ENCODE measurements at places on chromosomes 2 and 18. TPM values are rescaled to one million over a fixed set of nuclear protein-coding genes. Genes with fewer than 3 reads are reported as not detected.
A peak's percentile ranks its signal among the peaks of the same experiment; 100 is the strongest.

- no peaks in the 10 kb centered on the region for H3K36me3 ChIP-seq
- peaks cover 9% of the 10 kb centered on the region for H3K4me1 ChIP-seq
- H3K27ac ChIP-seq, result no peak overlapping the region
- no peak overlapping the region for H3K4me3 ChIP-seq
- H3K27me3 ChIP-seq, result peaks cover 11% of the 10 kb centered on the region
These were observed 72.1 kb downstream of the KLHL29 start for GRCh38 chr2:23456881-23457760.

GRCh38 chr2:111251711-111252110 is 131.0 kb downstream of the BCL2L11 start:
- H3K4me1 ChIP-seq, result no peaks in the 10 kb centered on the region
- DNase-seq, result no peak
- H3K27ac ChIP-seq, result no peak overlapping the region
- no peaks in the 10 kb centered on the region for H3K27me3 ChIP-seq

Gene COL3A1
- total RNA-seq, result not detected

- H3K4me1 ChIP-seq, result no peaks in the 10 kb centered on the region
- no peak for DNase-seq
- no peak overlapping the region for H3K27ac ChIP-seq
- H3K36me3 ChIP-seq, result no peaks in the 10 kb centered on the region
- H3K4me3 ChIP-seq, result no peak overlapping the region
These were observed 38.3 kb upstream of the SMAD2 start for GRCh38 chr18:47968721-47969120.

Gene ZDBF2
- 8.4 TPM for total RNA-seq

GRCh38 chr2:235820571-235820970 is 326.7 kb downstream of the AGAP1 start:
- H3K27ac ChIP-seq, result no peak overlapping the region
- H3K36me3 ChIP-seq, result no peaks in the 10 kb centered on the region
- H3K4me1 ChIP-seq, result no peaks in the 10 kb centered on the region

DNA sequence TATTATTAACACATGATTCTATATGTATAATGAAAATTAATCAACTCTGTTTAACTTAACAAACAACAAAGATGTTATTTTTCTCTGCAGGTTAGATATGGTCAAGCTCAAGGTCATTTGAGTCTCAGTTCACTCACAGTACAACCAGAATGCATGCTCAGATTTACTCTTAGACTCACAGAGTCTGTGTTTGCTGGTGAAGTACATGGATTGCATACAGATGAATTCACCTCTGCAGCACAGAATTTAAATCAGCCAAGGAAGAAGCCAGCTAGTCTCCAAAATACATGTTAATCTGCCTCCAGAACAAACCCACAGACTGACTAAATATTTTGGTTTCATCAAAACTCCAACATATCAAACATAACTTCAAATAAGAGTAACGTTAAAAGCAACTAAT is 424.5 kb downstream of the RAD51AP2 start:
- no peaks in the 10 kb centered on the region for H3K4me1 ChIP-seq
- no peaks in the 10 kb centered on the region for H3K36me3 ChIP-seq
- no peaks in the 10 kb centered on the region for H3K27me3 ChIP-seq
- no peak for DNase-seq
- no peak overlapping the region for H3K27ac ChIP-seq
- H3K4me3 ChIP-seq, result no peak overlapping the region

- H3K27me3 ChIP-seq, result no peaks in the 10 kb centered on the region
- no peak for DNase-seq
- H3K4me3 ChIP-seq, result no peak overlapping the region
- H3K36me3 ChIP-seq, result no peaks in the 10 kb centered on the region
These were observed 15.3 kb upstream of the PTPN4 start for GRCh38 chr2:119744335-119744939.

Gene ACTG2
- total RNA-seq, result not detected

GRCh38 chr18:59929621-59930295 is 30.0 kb downstream of the PMAIP1 start:
- no peak overlapping the region for H3K27ac ChIP-seq
- no peaks in the 10 kb centered on the region for H3K36me3 ChIP-seq
- H3K4me1 ChIP-seq, result no peaks in the 10 kb centered on the region
- H3K27me3 ChIP-seq, result no peaks in the 10 kb centered on the region
- H3K4me3 ChIP-seq, result no peak overlapping the region

Gene KCTD1
- total RNA-seq, result 3.8 TPM

- H3K36me3 ChIP-seq, result peaks cover 44% of the 10 kb centered on the region
- H3K4me1 ChIP-seq, result peaks cover 8% of the 10 kb centered on the region
- no peaks in the 10 kb centered on the region for H3K27me3 ChIP-seq
- no peak overlapping the region for H3K27ac ChIP-seq
- no peak overlapping the region for H3K4me3 ChIP-seq
These were observed 113.6 kb downstream of the RNF144A start for GRCh38 chr2:7030810-7031209.

GRCh38 chr2:144464730-144465129 is 55.2 kb downstream of the ZEB2 start:
- H3K4me3 ChIP-seq, result no peak overlapping the region
- H3K4me1 ChIP-seq, result peaks cover 13% of the 10 kb centered on the region
- H3K27ac ChIP-seq, result no peak overlapping the region
- H3K27me3 ChIP-seq, result no peaks in the 10 kb centered on the region
- H3K36me3 ChIP-seq, result peaks cover 7% of the 10 kb centered on the region
- DNase-seq, result no peak

- peaks cover 87% of the 10 kb centered on the region for H3K4me1 ChIP-seq
- DNase-seq, result peak; percentile 72
- H3K4me3 ChIP-seq, result peak overlapping the region; percentile 69
- H3K27ac ChIP-seq, result peak overlapping the region; percentile 71
- peaks cover 24% of the 10 kb centered on the region for H3K36me3 ChIP-seq
- no peaks in the 10 kb centered on the region for H3K27me3 ChIP-seq
These were observed 4.9 kb downstream of the ZAP70 start for GRCh38 chr2:97718051-97718882.

GRCh38 chr2:190765386-190766173 is 115.0 kb upstream of the GLS start:
- DNase-seq, result no peak
- H3K36me3 ChIP-seq, result no peaks in the 10 kb centered on the region
- no peak overlapping the region for H3K27ac ChIP-seq
- H3K4me3 ChIP-seq, result no peak overlapping the region

Gene CFAP221
- total RNA-seq, result not detected

Gene SLC25A52
- total RNA-seq, result 1.1 TPM

Gene RBM45
- 10.9 TPM for total RNA-seq

- no peaks in the 10 kb centered on the region for H3K27me3 ChIP-seq
- no peak overlapping the region for H3K27ac ChIP-seq
- DNase-seq, result peak; percentile 83
These were observed 1.2 kb downstream of the ANKMY1 start for GRCh38 chr2:240556553-240557100.

DNA sequence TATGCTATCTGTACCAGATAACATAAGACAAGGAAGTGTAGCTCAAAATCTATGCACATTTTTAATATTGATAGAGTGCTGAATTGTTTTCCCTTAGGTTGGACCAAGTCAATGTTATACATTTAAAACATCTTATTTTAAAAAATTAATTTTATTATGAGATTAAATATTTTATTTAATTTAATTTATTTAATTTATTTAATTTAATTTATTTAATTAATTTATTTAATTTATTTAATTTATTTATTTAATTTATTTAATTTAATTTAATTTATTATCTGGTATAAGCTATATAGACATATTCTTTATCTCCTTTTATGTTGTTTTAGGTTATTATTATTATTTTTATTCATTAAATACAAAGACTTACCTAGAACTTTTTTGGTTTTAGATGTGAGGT is 551.7 kb upstream of the LRRTM1 start:
- H3K36me3 ChIP-seq, result no peaks in the 10 kb centered on the region
- H3K27ac ChIP-seq, result no peak overlapping the region
- H3K4me1 ChIP-seq, result no peaks in the 10 kb centered on the region

GRCh38 chr2:36059691-36060090 is 295.9 kb upstream of the CRIM1 start:
- no peaks in the 10 kb centered on the region for H3K27me3 ChIP-seq
- no peak overlapping the region for H3K27ac ChIP-seq
- DNase-seq, result no peak
- no peaks in the 10 kb centered on the region for H3K36me3 ChIP-seq
- H3K4me3 ChIP-seq, result no peak overlapping the region

Gene THAP4
- 19.8 TPM for total RNA-seq

DNA sequence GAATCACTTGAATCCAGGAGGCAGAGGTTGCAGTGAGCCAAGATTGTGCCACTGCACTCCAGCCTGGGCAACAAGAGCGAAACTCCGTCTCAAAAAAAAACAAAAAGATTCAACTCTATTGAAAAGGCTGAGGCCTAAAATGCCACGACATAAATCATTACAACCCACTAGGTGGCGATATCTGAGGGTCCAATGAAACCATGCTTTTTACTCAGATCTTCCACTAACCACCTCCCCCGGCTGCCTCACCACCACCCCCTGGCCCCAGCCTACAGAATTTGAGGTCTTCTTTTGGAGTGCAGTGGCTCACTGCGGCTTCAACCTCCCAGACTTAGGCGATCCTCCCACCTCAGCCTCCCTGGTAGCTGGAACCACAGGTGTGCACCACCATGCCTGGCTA is 57.5 kb downstream of the AP1S3 start:
- H3K36me3 ChIP-seq, result peaks cover 7% of the 10 kb centered on the region
- H3K27me3 ChIP-seq, result no peaks in the 10 kb centered on the region
- H3K4me3 ChIP-seq, result no peak overlapping the region

DNA sequence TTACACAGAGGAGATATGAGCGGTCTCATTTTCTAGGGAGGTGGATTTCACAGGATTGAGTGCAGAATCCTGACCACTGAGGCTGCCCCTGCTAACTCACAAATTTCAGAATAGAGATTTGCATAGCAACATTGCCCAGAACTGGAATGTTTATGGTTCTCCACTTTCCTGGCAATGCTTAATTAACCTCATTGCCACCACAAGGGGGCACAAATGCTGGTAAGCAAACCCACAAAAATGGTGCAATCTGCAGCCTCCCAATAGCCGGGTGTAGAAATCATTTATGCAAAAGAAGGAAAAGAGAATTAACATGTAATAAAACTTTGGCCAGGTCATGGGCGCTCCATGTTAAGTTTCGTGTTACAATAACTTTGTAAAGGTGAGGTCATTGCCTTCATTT is 112.4 kb downstream of the CYRIA start:
- no peaks in the 10 kb centered on the region for H3K27me3 ChIP-seq
- H3K4me1 ChIP-seq, result no peaks in the 10 kb centered on the region
- no peak overlapping the region for H3K27ac ChIP-seq
- peak; percentile 54 for DNase-seq
- no peak overlapping the region for H3K4me3 ChIP-seq

Gene ITSN2
- total RNA-seq, result 115 TPM

- no peaks in the 10 kb centered on the region for H3K27me3 ChIP-seq
- H3K27ac ChIP-seq, result no peak overlapping the region
- H3K36me3 ChIP-seq, result no peaks in the 10 kb centered on the region
- no peaks in the 10 kb centered on the region for H3K4me1 ChIP-seq
These were observed 39.3 kb upstream of the CREB1 start for GRCh38 chr2:207490441-207490840.

DNA sequence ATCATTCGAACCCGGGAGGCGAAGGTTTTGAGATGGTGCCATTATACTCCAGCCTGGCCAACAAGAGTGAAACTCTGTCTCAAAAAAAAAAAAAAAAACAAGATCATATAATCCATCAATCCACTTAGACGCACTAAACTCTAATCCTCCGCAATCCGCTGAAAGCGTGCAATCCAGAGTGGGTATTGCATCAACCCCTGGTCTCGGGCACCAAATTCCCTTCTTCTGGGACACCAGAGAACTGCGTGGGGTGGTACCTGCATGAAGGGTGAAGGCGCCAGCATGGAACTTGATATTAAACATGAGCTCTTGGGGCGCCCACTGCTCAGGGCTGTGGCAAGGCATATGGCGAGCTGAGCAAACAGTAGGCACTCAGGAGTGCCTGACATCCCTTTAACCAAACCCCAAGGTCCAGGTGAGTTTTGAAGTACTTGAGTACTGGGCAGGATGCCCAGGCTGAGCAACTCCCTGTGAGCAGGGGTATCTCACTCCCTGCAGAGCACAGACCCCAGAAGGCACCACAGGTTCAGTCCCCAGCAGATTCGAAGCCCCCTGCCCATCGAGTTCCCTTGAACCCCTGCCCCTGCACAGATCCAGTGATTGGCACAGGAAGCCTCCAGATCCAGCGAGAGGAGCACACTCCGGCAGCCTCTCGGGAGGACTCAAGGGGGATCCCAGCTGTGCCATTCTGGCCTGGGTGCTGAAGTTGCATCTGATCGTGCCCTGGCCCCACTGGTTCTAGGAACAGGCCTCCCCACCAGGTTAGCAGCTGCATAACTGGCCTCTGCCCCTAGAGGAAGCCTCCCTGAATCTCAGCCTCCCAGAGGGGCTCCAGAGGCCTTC is 8.0 kb downstream of the ALPI start:
- H3K36me3 ChIP-seq, result no peaks in the 10 kb centered on the region
- no peaks in the 10 kb centered on the region for H3K4me1 ChIP-seq
- H3K27me3 ChIP-seq, result no peaks in the 10 kb centered on the region
- no peak overlapping the region for H3K27ac ChIP-seq

- H3K4me3 ChIP-seq, result no peak overlapping the region
- H3K4me1 ChIP-seq, result no peaks in the 10 kb centered on the region
- DNase-seq, result no peak
These were observed 84.7 kb downstream of the EPAS1 start for GRCh38 chr2:46381871-46382270.

DNA sequence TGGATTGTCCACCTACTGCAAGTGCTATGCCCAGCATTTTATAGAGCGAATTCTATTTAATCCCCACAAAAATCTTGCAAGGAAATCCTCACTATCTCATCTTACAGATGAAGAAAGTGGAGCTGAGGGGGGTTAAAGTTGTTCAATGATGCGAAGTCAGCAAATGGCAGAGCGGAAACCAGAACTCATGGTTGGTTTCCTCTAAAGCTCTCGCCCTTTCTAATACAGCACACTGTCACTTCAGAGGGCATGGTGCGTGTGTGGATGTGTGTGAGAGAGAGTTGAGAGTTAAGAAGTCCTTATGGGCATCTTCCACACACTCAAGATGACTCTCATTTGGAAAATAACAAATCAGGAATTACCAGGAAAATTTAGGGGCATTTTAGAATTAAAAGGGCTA is 78.4 kb downstream of the TGFA start:
- peaks cover 48% of the 10 kb centered on the region for H3K4me1 ChIP-seq
- no peaks in the 10 kb centered on the region for H3K36me3 ChIP-seq
- H3K27ac ChIP-seq, result no peak overlapping the region
- peak; percentile 45 for DNase-seq

DNA sequence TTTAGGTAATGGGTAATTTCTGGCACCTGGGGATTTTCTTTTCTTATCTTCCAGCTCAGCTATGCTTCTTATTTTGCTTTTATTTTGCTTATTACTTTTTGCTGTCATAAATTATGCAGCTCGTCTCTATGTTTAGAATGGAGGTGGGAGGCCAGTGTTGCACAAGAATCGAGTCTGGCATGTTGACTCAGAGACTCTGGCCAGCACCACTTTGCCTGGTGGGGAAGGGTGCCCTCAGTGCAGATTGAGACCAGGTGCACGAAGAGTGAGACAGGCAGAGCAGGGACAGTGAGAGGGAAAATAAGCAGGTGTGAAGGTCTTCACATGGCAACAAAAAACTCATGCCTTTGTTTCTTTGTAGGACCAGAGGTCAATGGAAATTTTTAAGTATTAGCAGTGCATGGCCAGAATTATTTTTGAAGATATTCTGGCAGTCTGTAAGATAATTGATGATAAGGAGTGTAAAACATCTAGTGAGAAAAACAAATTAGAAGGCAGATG is 59.2 kb upstream of the SLC5A7 start:
- H3K27ac ChIP-seq, result no peak overlapping the region
- H3K27me3 ChIP-seq, result no peaks in the 10 kb centered on the region
- DNase-seq, result no peak

Data from natural killer cell (primary cell).